ENCODE measurements at places on chromosomes 16 and 17.

DNA sequence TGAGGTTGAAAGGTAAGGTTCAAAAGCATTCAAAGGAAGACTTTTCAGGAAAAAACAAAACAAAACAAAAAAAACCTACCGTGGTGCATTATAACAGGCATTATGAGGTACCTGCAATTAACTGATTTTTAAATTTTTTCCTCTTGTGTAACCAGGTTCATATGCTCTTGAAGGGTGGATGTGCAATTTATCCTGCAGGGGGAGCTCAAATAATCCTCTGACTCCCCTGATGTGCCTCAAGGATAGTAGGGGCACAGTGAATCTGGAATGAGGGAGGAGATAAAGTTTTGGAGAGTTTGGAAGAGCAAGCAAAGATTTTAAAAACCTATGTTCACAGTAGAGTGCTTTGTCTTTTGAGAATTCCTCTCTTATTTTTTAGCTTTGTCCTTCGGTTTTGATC lies 1349.4 kb downstream of the CDH8 start:
- no peak for DNase-seq

DNA sequence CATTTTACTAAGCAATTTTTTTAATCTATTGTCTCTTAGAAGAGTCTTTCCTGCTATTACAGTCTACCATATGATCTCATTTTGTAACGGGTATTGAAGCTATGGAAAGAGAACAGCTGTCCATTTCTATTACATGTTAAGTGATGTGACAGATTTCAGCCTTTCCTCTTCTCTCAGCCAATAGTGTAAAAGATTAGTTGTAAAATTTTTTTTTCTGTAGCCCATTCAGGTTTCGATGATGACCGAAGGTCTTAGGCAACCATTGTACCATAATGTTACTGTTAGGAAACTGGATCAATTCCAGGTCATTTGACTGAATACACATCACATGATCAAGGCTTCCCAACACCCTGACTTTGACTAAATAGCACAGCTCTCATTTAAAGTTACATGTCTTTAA lies 147.6 kb upstream of the HLF start:
- no peak for DNase-seq

DNA sequence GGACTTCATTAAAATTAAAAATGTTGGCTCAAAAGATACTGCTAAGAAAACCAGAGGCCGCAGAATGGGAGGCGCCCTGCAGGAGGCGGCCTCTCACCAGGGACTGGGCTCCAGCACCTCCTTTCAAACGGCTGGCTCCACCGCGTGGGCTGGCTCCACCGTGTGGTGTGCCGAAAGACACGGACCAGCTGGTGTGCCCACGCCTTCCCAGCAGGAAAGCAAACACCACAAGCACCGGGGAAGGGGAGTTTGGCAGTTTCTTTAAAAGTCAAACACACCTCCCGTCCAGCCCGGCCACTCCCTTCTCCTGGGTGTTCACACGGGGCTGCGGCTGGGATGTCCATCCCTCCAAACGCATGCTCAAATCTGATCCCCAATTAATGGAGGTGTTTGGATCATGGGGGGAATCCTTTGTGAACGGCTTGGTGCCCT lies 13.9 kb downstream of the HAGH start:
- peak; percentile 35 for DNase-seq

DNA sequence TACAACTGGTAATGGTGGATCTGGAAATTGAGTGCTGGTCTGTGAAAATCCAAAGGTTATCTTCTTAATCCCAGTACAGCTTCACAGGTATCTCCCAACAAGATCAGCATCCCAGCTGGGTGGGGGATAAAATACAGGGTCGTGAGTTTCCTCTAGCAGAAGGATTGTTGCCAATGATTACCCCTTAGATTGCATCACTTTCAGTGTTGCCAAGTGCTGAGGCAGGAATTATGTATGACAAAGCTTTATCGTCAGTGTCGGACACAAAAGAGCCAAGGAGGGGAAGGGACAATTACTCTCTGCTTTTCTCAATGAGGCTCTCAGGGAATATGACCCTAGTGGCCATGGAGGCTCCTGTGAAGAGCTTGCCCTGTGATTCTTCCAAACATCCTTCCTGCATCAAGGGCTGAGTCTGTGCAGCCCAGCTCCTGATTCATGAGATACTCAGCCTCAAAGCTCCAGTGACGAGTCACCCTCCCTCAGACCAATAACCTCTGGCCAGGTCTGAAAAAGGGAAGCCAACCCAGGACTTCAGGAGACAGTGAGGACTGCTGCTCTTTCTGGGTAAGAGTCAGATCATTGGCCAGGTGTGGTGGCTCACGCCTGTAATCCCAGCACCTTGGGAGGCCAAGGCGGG lies 15.0 kb downstream of the OR1F1 start:
- no peak for DNase-seq

DNA sequence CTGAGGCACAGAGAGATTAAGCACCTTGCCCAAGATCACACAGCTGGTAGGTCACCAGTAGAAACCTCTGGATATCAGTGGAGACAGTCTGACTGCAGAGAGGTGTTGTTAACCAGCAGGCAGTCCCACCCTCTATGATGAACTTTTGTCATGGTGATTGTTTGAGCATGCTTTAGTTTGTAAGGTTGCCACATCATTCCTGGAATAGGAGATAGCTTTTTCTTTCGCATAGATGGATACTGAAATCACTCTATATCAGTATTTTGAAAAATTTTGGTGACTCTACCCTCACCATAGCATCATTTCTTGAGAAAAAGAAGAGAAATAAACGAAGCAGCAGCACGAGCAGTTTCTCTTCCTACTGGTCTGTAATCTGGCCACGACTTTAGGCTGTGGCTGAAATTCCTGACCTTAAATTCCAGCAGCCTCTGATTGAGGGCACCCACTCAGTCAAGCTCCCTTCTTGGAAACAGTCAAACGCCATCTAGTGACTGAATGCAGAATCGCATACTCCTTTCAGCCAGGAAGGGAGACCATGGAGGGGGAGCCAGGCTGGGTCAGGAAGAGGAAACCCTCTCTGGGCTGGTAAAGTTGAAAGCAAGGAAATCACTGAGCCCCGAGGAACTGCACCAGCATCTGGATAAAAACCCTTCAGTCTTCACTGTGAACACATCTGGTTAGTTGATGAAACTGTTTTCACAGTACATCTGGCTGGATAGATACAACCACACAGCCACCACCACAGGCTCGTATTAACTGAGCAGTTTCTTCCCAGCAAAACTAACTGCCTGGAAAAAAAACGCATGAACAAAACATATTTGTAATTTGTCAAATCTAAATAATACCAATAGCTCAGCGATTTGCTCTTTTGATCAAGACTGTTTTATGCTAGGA lies 108.5 kb upstream of the XYLT1 start:
- peak; percentile 73 for DNase-seq

- DNase-seq: no peak
Measured at GRCh38 chr17:27590864-27591263, 40.1 kb upstream of the LGALS9 start.

DNA sequence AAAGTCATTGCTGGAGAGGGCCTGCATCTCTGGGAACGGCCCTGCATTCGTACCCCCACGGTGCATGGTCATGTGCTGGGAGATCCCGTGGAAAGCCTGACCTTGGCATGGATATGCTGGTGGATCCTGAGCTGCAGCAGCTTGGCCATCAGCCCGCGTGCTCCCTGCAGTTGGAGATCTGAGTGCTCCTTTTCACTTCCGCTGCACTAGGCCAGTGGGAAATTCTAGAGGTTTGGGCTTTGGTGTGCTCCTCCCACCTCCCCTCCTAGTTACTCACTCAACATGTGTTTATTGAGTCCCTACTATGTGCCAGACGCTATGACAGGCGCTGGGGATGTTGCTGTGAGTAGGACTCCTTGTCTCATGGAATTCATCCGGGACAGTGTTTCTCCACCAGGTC lies 91.1 kb downstream of the RGS9 start:
- DNase-seq: peak; percentile 4

GRCh38 chr17:33050611-33051140 lies 59.0 kb downstream of the SPACA3 start:
- DNase-seq: no peak

DNA sequence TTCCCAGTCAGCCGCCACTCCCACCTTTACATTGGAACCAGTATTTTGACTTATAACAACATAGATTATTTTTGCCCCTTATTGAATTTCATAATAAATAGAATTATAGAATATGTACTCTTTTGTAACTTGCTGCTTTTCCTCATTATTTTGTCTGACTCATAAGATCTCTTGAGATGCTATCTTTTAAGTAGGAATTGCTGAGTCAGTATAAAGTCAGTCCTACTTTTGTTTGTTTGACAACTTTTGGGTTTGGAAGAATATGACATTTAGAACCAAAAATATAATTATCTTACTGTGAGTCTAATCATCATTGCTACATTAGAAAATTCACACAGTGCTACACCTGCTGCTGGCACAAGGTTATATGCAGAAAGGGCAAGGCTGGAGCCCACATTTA lies 69.7 kb downstream of the STXBP4 start:
- no peak for DNase-seq

GRCh38 chr17:17921192-17922069 lies 50.8 kb downstream of the TOM1L2 start:
- DNase-seq: no peak

DNA sequence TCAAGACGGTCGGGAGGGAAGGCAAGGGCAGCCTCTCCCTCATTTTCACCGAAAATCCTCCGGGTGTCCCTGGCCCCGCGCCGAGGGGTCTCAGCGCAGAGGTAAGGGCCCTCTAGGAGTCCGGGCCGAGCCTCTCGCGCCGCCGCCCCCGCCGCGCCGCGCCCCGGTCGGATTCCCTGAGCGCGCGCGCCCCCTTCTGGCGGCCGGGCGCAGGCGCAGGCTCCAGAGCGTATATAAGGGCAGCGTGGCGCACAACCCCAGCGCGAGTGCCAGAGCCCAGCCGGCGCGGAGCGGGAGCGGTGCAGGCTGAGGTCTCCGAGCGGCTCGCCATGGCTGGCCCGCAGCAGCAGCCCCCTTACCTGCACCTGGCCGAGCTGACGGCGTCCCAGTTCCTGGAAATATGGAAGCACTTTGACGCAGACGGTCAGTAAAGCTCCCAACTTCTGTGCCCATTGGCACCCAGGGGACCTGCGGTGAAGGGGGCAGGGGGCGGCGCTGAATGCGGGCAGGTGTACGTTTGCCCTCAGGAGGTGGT lies at the start of gene CALB2:
CALB2 (plus strand) TSS at position 260 of the 535 bp plus-strand sequence; CDS start at position 330, 70 bp downstream.
- peak; percentile 62 for DNase-seq

GRCh38 chr17:48011405-48012150 lies 26.0 kb downstream of the COPZ2 start:
- DNase-seq: peak; percentile 40

DNA sequence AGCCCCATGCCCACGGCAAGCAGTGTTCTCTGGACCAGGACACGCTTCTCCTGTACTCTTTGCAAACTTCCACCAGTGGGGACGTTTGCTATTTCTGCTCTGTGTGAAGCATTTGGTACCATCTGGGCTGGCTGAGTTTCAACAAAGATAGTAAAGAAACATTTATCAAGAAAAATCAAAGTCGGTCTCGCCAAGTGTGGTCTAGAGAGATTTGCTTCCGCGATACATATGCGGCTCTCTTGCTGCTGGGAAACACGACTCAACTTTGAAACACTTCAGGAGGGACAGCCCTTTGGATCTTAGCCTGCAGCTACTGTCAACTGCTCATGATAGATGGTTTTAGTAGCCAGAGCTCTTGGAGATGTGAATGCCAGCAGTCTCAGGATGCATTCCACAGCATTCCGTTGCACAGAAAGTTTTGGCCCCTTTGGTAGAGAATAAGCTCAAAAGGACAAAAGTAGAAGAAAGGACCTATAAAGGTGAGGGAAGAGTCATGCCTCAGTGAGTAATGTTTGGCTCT lies 168.2 kb upstream of the CACNG3 start:
- DNase-seq: no peak

DNA sequence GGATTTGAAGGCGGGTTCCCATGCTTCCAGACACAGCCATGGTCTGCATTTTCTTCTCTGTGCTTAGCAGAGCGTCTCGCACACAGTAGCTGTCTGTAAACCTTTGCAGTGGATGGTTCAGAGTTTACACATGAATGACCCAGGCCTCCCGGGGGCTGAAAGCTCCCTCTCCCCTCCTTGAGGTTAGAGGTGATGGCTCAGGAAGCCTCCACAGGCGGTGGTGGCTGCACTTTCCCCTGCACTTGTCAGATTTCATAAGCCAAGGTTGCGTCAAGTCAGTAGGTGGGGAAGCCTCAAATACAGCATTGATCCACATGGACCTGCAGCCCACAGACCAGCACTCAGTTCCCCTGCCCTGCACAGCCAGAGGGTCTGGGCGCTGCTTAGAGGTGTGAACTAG lies 211.9 kb downstream of the KATNIP start:
- DNase-seq: no peak

GRCh38 chr17:39943702-39944392 lies 16.3 kb downstream of the LRRC3C start:
- no peak for DNase-seq

- DNase-seq: no peak
Measured at GRCh38 chr17:54085020-54085419, 262.3 kb downstream of the KIF2B start.

DNA sequence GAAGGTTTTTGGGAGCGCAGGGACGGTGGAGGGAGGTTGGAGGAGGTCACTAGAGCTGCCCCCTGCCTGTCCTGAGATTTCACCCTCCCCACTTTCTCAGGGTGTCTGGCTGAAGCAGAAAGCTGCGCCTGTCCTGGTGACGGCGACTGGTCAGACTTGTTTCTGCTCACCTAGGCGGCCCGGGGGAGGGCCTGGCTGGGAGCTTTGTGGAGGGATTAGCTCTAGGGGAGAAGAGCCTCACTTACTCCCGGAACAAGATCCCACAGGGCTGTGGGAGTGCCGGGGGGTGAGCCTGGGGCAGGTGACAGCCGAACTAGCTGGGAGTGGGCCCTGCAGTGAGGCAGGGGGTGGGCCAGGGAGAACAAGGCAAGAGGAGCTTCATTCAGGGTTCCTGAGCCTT lies 11.5 kb downstream of the NHERF1 start:
- no peak for DNase-seq

DNA sequence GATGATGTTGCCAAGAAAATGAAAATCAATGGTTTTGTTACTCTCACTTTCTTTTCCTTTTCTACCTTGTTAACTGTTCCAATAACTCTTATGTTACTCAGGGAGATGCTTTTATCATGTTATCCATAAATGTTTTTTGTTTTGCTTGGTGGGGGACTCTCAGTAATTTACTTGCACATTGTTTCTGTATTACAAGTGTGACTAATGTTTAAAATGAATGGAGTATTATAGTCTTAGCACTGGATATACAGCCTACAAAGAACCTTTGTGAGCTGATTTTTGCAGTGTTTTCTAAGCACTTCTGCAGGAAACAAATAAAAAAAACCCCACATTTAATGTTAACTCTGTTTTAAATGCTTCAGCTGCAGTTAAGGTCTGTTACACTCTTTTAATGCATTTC lies 12.1 kb downstream of the VMP1 start:
- DNase-seq: no peak

GRCh38 chr17:13475574-13476223 lies 126.0 kb downstream of the HS3ST3A1 start:
- DNase-seq: no peak
